ENCODE measurements at places on chromosomes 1 and 21.

DNA sequence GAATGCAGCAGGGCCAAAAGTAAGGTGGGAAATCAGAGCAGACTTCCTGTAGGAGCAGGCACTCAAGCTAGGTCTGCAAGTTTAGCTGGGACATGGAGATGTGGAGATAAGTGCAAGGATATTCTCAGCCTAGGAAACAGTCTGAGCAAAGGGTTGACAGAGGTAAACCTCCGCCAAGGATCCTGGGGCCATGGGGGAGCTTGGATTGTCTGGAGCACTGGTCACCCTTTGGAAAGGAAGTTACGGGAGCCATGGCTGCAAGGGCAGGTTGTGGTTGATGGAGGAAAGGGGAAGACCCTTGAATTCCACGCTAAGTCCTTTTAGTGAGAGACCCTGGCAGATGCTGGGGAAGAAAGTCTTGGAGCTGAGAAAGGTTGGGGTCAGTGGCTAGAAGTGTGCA lies 150.9 kb downstream of the PTPRU start:
- DNase-seq = no peak

- no peak for DNase-seq
Observed at GRCh38 chr1:41225495-41225894, 16.6 kb downstream of the SCMH1 start.

GRCh38 chr21:45551316-45551715 lies 9.1 kb upstream of the SLC19A1 start:
- DNase-seq = no peak

GRCh38 chr21:32001390-32001789 lies 128.6 kb downstream of the HUNK start:
- no peak for DNase-seq

DNA sequence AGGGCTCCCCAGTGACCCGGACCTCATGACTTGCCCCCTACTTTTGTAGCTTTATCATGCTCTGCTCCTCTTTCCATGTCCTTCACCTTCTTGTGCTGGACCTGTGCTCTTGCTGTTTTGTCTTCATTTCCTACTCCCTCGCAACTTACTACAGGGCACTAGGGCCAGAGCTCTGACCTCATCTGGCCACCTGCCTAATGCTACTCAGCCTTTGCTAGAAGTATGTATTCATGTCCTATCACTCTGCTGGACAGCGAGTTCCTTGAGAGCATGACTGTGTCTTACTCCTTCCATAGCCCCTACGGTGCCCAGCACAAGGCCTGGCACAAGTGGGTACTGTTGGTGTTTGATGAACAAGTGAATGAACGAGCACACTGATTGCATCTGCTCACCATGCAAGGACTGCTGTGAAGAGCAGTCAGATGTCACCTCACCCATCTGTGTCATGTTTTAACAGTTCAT lies 1.9 kb downstream of the MTFR1L start:
- DNase-seq = no peak

DNA sequence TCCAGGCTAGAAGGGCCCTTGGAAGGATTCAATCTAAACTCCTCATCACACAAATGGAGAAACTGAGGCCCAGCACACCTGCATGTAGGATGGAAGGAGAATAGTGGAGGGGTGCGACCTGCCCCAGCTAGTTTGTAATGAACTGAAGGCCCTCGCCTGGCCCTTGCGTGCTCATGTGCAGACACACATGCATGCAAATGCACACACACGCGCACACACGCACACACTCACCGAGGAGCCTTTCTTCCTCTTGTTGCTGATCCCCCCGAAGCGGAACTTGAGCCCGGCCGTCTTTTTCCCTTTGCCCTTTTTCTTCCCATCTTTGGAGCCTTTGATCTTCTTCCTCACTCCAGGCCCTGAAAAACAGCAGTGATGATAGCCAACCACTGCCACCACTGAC lies 27.9 kb downstream of the CHD5 start:
- DNase-seq = no peak

DNA sequence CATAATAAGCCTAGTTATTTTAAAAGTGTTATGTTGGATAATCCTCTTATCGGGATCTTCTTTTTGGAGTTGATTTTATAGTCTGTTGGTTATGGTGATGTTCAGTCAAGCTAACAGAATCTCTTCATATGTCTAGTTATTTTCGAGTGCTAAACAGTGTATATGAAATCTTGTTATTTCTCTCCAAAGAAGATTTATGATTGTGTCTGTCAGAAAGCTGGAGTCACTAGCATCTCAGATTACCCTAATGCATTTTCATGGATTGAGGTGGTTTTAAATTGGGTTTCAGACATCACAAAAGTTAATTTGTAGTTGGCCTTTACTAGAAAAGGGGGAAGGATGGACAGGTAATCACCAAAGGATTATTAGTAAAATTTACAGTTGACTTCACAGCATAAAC lies 13.3 kb downstream of the MAEL start:
- DNase-seq = no peak

DNA sequence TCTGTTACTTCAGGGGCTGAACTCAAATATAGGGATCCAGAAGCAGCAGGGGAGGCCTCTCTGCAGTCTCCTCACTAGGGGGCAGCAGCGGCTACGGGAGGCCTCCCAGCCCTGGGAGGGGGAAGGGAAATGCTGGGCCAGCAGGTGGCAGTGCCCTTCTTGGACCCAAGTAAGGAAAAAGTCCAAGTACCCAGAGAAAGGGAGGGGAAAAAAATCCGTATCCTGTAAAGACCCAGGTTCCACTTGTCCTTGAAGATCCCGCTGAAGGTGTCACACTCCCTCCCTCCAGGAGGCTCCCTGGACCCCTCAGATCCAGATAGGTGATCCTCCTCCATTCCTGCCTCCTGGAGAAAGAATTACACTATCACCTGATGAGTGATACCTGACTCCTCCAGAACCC lies 14.1 kb upstream of the NUAK2 start:
- peak; percentile 73 for DNase-seq

- no peak for DNase-seq
Observed at GRCh38 chr1:4344065-4344732, 310.2 kb upstream of the AJAP1 start.

- no peak for DNase-seq
Observed at GRCh38 chr1:99577313-99577712, 68.6 kb upstream of the PALMD start.

DNA sequence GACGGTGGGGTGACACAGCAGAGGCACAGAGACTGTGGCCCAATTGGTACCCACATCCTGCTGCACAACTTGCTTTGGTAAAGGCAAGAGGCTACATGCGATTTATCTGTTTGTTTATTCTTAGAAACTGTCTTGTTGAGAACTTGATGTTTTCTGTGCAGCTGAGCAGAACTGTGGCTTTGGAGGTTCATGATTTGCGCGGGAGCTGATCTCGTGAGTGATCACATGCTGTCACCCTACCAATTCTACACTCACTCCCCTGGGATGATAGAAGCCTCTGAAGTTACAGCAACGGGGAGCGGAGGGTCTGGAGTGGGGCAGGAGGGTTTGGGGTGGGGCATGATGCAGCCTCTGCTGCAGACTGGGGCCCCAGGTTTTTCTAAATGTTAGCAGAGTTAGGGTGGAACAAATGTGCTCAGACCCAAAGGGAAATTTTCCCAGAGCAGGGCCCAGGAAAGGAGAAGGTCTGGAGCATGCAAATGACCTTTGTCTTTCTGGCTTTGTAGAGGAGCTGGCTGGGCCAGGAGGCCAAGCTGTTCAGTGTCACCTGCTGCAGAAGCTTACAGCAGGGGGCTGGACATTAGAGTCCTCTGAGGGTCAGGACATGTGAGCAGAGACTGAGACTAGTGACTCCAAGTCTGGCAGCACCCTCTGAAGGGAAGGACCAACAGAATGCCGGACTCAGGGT lies 83.6 kb downstream of the GRIK3 start:
- no peak for DNase-seq

DNA sequence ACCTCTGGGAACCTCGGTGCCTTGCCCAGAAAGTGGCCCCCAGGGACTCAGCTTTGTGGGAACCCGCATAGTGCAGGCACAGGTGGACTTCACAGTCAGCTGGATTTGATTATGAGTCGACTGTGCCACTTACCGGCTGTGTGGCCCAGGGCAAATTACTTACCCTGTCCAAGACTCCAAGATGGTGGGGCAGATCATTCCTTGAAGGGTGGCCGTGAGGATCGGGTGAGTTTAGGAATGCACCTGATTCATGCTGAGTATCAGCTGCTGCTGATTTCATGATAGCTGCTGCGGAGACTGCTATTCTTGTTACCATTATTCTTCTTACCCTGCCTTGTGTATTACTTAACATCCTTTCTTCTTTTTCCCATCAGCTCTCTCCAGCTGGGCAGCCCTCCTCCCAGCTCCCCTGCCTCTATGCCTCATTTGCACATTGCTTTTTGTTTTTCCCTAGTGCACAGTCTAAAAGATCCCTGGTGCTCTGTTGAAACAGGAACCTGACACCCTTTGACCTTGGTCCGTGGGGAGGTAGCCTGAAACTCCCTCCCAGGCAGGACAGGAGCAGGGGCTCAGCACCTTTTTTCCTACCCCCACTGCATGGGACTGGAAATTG lies 40.5 kb upstream of the FHAD1 start:
- no peak for DNase-seq

GRCh38 chr1:78839704-78840277 lies 166.7 kb downstream of the ADGRL4 start:
- no peak for DNase-seq

- DNase-seq = no peak
Observed at GRCh38 chr1:205279986-205280385, 41.6 kb downstream of the NUAK2 start.

DNA sequence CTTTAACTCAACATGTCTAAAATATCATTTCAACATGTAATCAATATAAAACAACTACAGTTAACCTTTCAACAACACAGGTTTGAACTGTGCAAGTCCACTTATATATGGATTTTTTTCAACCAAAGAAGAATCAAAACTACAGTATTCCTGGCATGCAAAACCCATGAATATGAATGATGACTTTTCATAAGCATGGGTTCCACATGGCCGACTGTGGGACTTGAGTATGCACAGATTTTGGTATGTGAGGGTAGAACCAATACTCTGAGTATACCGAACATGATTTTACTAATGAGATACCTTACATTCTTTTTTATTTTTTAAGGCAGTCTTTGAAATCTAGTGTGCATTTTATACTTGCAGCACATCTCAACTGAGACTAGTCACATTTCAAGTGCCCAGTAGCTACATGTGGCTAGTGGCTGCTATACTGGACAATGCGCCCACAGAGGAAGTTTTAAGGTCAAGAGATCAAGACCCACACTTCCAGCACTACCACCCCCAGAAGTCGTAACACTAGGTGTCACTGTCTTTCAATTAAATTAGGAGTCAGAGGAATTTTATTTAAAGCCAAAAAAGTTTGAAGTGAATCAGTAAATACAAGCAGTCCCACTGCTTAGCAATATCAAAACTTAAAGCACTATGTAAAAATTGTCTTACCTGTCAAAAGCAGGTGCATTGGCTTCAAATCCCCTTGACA lies 40.0 kb downstream of the SYNJ1 start:
- DNase-seq = no peak

DNA sequence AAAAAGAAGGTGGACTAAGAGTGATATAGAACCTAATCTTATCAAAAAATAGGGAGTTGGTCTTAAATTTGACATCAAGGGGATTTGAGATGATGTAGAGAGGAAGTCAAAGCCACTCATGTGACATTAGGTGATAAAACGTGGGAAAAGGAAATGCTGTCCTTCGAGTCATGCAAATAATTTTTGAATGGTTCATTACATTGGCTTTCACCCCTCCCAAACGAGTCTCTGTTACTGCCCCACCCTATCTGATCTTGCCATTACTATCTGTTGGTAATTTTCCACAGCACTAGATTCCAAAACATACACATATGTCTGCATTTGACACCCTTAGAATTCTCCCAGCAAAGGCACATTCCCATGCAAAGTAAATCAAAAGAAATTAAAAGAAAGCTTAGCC lies 531.1 kb upstream of the ADAMTS5 start:
- no peak for DNase-seq

GRCh38 chr1:230392920-230393521 lies 33.1 kb downstream of the PGBD5 start:
- DNase-seq = no peak

GRCh38 chr1:59289570-59289969 lies 7.3 kb upstream of the FGGY start:
- DNase-seq = no peak

GRCh38 chr1:51417496-51418383 lies 87.4 kb upstream of the TTC39A start:
- no peak for DNase-seq

GRCh38 chr1:183218971-183219615 lies 33.0 kb downstream of the LAMC2 start:
- DNase-seq = no peak

- DNase-seq = no peak
Observed at GRCh38 chr1:229964281-229964680, 102.8 kb upstream of the GALNT2 start.

DNA sequence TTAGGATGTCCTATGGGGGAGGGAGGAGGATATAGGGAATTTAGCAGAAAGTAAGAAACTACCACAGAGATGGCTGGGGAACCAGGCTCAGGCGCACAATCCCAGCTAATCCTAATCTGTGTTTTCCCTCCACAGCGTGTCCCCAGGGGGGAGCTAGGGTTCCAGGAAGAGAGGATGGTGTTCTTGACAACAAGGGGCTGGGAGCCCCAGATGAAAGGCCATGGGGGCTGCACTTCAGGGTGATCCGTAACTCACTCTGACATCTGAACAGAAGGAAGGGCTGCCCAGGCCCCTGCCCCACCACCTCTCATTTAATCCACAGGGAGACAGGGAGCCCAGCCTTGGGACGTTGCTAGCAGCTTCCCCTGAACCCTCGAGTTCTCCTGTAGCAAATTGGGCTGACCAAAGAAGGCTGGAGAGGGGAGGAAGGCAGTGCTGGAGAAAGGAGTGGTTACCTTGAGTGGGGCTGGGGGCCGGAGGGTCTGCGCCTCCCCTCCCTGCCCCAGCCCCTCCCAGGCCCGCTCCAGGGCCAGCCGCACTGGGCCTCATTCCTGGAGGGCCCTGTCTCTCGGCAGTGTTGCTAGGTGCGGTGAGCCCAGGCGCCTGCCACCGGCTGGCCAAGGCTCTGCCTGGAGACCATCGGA lies 131.7 kb downstream of the TMEM53 start:
- no peak for DNase-seq

- no peak for DNase-seq
Observed at GRCh38 chr1:2412773-2413494, 570 bp upstream of the PEX10 start.

DNA sequence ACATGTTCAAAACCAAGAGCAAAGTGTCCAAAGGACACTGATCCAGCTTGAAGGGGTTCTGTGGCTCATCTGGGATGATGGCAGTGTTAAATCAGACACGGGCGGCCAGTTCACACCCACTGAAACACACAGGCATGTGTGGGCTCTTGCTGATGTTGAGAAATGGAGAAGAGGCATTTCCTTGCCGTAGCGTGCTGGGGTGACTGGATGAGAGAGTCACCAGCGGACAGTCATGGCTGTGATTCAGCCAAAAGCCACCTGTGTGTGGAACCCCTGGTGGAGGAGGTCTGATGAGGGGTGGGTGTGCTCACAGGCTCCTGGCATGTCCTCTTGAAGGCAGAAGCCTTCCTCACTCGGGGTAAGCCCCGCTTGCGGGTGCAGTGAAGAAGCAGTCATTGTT lies 7.2 kb downstream of the C1orf35 start:
- DNase-seq = no peak

All from CMK (cell line).